Omental fat pad (tissue), 4 donors: ENCODE measurements at places on chromosomes 4 and X. TPM values are rescaled to one million over a fixed set of nuclear protein-coding genes. Genes with fewer than 3 reads are reported as not detected.

Gene STOX2
- total RNA-seq, result 1.3 TPM

Gene NSUN7
- 6.0 TPM for total RNA-seq

Gene HEPH
- total RNA-seq, result 2.8 TPM

Gene REELD1
- total RNA-seq, result 3.6 TPM

Gene CSAG3
- total RNA-seq, result not detected

Gene TLR2
- 80.3 TPM for total RNA-seq

Gene GRIA2
- total RNA-seq, result not detected

Gene PABPC1L2B
- total RNA-seq, result not detected

Gene CXorf49
- total RNA-seq, result not detected

Gene RHOXF1
- not detected for total RNA-seq

Gene TBC1D19
- total RNA-seq, result 16.9 TPM

Gene MAGEC3
- total RNA-seq, result not detected

Gene SRPX2
- total RNA-seq, result 327 TPM

Gene PWWP3B
- total RNA-seq, result 32.3 TPM

Gene ZNF674
- 2.2 TPM for total RNA-seq

Gene FMR1NB
- total RNA-seq, result not detected

Gene TRMT10A
- 4.6 TPM for total RNA-seq

GRCh38 chrX:153725039-153725831, 579 bp downstream of the ABCD1 start:
- DNase-seq, result no peak

DNA sequence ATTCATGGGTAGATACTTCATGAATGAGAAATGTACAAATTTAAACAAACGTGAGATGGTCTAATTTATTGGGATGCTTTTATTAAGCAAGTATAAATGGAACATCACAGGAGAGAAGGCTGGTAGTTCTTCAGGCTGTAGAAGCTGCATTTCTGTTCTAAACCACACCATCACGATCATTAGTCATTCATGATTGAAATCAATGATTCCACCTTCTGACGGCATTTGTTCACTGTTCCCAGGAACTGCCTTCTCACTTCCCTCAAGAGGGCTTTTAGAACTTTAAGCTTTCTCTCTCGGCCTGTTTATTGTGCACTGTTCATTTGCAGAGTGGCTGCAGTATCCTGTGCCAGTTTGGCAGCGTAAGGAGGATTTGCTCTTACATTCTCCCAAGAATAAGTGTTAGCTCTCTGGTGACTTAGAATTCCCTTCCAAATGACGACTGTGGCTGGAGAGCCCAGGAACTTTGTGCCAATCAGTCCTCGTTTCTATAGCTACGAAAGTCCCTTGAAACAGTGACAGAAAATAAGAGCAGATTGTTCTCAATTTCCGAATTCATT, 54.7 kb downstream of the MFAP3L start:
- DNase-seq, result no peak

GRCh38 chr4:60133375-60133774, 1066.8 kb upstream of the ADGRL3 start:
- no peak for DNase-seq

- DNase-seq, result no peak
Observed at GRCh38 chr4:134019657-134020056, 181.9 kb downstream of the PABPC4L start.

- DNase-seq, result no peak
Observed at GRCh38 chrX:133633162-133633561, 217.9 kb upstream of the GPC4 start.

- DNase-seq, result no peak
Observed at GRCh38 chr4:97819294-97819693, 324.0 kb downstream of the STPG2 start.

GRCh38 chr4:108035691-108036090, 46.0 kb downstream of the HADH start:
- DNase-seq, result no peak

GRCh38 chrX:138485767-138486166, 225.8 kb downstream of the FGF13 start:
- DNase-seq, result no peak

GRCh38 chr4:8306511-8307021, 37.0 kb downstream of the HTRA3 start:
- no peak for DNase-seq

DNA sequence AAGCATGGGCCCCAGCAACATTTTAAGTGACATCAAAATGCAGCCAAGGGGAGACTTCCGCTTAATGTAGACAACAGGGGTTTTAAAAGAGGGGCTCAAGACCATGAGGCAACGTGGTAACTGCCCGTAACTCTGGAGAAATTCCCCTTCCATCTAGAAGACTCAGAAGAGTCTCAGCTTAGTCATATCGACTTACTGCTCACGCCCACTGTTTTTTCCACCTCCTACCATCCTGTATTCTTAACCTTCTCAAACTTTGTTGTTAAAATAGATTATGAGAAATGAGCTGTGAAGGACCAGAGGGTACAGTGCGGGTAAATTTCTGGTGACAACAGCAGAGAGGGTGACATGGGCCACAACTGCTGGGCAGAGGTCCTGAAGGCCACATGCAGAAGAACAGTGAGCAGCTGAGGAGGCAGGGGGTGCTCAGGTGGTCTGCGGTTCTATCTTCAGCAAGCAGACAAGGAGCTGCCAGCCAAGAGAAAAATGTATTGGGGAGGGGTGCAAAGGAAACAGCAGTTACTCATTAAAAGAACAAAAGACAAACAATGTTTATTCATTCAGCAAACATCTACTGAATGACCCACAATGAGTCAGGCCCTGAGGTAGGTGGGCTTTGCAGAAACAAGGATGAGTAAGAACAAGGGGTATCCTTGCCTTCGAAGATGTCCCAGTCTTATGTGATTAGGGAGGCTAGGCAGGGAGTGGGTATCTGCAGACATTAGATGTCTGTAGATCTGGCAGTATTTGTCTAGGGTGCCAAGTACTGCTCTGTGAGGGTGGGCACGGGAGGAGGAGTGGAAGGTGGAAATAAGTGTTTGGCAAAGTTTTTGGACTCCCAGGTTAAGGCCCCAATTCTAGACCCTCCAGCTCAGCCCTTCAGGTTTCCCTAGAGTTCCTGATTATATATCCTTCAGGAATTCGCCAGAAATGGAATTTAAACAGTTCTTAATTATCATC, 175.3 kb downstream of the TSPAN5 start:
- DNase-seq, result no peak

GRCh38 chr4:99156992-99157391, 12.9 kb upstream of the ADH4 start:
- DNase-seq, result no peak

DNA sequence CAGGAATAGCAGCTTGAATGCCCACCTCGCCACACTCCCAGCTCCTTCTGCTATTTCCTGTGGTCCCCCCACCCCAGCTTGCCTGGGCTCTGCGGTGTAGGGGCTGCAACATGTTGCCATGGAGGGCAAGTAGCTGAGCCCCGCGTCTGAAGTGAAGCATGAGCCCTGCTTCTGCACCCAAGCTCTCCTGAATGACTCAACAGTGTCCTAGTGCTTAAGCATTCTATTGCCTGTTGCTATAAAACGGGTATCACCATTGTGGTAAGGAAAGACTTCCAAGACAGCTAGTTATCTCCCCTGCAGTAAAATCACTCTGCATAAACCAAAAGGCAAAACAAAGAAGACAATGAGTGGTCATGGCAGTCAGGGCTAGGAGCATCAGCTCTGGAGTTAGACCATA, 31.4 kb upstream of the SPATA4 start:
- no peak for DNase-seq
